GM20000 (cell line): ENCODE measurements at places on chromosomes 11 and 22.

- DNase-seq = peak; percentile 78
These were observed 5.3 kb upstream of the INS start for GRCh38 chr11:2166091-2166851.

DNA sequence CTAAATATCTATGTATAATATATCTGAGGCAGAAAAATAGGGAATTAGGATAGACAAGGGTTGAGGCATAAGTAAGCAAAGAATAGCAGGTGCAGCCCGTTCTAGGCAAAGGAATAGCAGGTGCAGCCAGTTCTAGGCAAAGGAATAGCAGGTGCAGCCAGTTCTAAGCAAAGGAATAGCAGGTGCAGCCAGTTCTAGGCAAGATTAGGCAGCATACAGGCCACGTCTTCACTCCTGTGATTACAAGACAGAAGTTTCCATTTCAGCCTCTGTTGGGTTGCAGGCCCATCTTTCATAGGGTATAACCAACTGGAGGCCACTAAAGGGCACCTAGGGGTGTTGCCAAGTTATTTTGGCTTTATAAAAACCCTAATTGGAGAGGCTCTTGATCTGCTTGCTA, 28.8 kb upstream of the CHORDC1 start:
- no peak for DNase-seq

GRCh38 chr11:11095831-11096723, 238.2 kb upstream of the ZBED5 start:
- no peak for DNase-seq

- DNase-seq = peak; percentile 60
These were observed 3.7 kb downstream of the PDGFB start for GRCh38 chr22:39240831-39241793.

- no peak for DNase-seq
These were observed 245.0 kb downstream of the TBC1D22A start for GRCh38 chr22:47007496-47007895.

DNA sequence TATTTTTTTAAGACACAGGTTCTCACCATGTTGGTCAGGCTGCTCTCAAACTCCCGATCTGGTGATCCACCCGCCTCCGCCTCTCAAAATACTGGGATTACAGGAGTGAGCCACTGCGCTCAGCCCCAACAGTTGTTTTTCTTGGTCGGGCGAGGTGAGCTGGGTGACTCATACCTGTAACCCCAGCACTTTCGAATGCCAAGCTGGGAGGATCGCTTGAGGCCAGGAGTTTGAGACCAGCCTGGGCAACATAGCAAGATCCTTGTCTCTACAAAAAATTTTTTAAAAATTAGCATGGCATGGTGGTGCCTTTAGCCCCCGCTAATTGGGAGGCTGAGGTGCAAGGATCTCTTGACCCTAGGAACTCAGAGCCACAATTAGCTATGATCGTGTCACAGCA, 7.0 kb upstream of the NF2 start:
- no peak for DNase-seq

- no peak for DNase-seq
These were observed 9.7 kb downstream of the DEUP1 start for GRCh38 chr11:93340223-93340622.

DNA sequence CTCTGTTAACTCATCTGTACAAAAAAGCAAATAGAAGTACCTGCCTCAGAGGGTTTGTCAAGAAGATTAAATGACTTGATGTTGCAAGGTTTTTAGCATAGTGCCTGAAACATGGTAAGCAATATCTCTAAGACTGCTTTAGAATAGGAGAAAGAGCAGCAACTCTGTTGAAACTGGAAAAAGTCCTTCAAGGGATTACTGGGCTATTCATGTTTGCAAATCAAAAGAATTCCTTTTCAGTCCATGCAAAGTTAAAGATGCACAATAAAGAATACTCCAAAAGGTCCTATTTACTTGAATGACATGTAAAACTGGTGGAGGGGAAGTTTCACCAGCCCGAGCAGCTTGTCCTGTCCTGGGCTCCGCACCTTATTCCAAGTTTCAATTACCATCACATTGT, 70.6 kb downstream of the C2CD3 start:
- DNase-seq = no peak

GRCh38 chr11:73176145-73176873, 34.2 kb upstream of the FCHSD2 start:
- DNase-seq = no peak

DNA sequence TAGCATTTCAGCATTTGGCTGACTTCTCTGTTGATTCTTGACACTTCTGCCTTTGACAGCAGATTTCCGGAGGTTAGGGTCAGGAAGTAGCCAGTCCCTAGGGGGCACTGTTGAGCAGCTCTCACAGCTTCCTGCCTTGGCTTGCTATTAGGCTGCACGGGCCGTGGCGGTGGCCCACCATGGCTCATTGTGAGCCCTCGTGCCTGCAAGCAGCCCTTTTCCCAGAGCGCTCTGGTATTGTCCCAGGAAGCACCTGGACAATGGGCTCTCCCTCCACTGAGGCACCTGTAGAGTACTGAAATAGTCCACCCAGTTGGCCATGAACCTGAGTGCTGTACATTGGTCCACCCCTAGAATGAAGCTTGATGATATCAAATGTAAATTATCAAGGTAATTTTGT, 100.2 kb upstream of the GAL start:
- DNase-seq = peak; percentile 45

- DNase-seq = no peak
These were observed 57.5 kb upstream of the CD82 start for GRCh38 chr11:44507896-44508445.

GRCh38 chr22:36872866-36873498, 12.2 kb downstream of the NCF4 start:
- DNase-seq = no peak

GRCh38 chr11:101187748-101188147, 58.1 kb upstream of the PGR start:
- DNase-seq = no peak

- no peak for DNase-seq
These were observed 27.7 kb upstream of the TP53I11 start for GRCh38 chr11:44978274-44978960.

GRCh38 chr11:123318623-123319022, 111.4 kb upstream of the GRAMD1B start:
- DNase-seq = no peak

DNA sequence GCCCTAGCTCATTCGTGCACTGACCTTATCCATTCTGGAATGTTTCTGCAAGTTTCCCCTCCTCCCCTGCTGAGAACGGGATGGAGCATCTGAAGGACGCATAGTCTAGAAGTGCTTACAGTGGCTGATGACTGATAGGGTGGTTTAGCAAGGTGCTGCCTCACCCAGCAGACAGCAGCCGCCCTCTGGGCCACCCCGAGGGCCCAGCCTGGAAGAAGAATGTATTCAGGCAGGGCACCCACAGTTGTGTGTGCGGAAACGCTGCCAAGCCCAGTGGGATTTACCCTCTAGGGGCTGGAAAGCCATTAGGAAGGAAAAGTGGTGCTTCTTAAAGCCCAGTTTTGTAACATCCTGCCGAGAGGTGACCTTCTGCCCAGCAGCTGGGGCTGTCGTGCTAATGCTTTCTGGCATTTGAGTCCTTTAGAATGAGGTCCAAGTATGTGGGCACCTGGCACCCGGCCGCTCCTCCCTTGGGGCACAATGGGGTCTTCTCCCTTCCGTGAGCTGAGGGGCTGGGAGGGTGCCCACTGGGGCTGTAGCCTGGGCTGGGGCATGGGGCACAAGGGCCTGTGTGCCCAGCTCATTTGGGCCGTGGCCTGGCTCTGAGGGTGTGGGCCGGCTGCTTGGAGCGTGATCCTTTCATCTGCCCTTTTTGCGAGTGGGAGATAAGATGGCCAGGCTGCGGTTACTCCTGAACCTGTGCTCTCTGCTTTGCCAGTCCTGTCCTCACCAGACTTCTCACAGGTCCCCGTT, 14.4 kb downstream of the FBLN1 start:
- DNase-seq = no peak

GRCh38 chr11:104663190-104664140, 234.8 kb downstream of the CASP12 start:
- no peak for DNase-seq

- no peak for DNase-seq
These were observed 134.7 kb upstream of the KIRREL3 start for GRCh38 chr11:127135256-127135655.

DNA sequence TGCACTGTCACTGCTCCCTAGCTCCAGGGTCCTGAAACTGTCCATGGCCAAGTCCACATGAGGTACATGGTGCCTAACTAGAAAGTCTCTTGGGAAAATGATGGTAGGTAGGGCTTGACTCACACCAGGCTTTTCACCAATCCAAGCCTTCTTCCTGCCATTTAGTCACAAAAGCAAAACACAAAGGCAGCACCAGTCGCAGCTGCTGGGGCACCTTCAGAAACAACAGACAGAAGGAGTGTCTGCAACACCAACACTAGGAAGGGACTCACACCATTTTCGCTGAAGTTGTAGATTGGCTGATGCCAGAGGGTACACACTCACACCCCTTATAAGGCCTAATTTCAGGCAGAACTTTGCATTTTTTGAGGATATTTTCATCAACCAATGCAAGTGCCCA, 55.7 kb downstream of the SYTL2 start:
- no peak for DNase-seq

DNA sequence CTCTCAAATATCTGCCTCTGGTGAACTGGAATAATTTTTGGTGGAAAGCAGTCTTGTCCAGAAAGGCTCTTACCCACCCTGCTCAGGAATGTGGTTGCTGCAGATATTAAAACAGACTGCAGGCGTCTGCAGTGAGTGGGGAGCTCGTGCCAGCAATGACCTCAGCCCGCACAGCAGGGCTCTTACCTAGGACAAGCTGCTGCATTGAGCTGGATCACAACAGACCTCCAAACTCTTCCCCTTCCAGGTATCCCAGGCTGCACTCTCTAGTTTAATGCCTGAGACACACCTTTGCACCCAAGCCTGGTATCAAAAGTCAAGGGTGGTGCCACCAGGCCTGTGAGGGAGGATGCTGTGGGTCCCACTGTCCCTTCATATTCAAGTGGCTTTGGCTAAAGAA, 69.7 kb upstream of the CDON start:
- no peak for DNase-seq

- no peak for DNase-seq
These were observed 44.9 kb downstream of the DSCAML1 start for GRCh38 chr11:117752071-117752470.

GRCh38 chr11:66866511-66866986, 9.7 kb downstream of the LRFN4 start:
- peak; percentile 36 for DNase-seq

- no peak for DNase-seq
These were observed 22.8 kb upstream of the PPFIA1 start for GRCh38 chr11:70247710-70248072.

DNA sequence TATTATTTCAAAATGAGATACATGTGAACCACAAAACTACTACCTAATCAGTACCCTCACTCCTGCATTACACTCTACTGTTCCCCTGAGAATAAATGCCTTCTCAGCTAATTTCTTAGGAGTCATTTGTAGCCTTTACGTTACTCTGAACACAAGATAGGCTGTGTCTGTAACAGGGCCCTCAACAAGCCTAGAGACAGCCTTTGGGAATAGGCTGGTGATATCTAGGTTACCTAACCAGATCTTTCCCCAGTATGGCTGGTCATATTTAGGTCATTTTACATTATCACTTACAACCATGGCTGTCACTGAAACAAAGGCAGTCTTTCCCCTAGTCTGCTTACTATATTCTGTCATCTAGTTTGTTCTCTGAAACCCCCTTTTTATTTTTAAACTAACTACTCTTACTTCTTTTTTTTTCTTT, 14.2 kb downstream of the ATM start:
- DNase-seq = no peak

DNA sequence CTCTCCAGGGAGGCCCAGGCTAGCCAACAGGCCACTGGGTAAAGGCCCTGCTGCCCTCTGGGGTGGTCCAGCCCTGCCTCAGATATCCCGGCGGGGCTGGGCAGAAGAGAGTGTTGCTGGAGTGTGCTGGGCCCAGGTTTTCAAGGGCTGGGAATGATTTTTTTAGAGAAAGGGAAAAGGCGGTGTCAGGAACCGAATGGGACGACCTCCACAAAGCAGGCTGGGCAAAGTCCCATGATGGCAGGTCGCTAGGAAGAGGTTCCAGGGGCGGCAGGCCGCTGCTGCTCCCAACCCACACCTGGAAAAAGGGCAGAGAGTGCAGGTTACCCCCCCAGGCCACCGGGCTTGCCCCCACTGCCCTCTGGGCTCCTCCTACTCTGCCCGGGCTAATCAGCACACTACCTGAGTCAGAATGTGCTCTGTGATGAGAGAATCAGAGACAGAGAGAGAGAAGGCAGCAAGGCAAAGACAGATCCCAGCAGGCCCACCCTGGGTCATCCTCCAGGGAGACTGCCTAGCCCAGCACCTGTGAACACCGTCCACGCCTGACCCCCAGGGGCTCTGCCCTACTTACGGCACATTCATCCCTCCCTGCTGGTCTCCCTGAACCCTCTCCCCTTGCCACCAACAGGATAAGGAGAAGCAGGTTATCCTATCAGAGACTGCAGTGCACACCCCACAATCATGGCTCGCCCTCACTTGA, 4.6 kb downstream of the PATZ1 start:
- DNase-seq = no peak

- DNase-seq = no peak
These were observed 54.8 kb upstream of the MN1 start for GRCh38 chr22:27856386-27856785.

DNA sequence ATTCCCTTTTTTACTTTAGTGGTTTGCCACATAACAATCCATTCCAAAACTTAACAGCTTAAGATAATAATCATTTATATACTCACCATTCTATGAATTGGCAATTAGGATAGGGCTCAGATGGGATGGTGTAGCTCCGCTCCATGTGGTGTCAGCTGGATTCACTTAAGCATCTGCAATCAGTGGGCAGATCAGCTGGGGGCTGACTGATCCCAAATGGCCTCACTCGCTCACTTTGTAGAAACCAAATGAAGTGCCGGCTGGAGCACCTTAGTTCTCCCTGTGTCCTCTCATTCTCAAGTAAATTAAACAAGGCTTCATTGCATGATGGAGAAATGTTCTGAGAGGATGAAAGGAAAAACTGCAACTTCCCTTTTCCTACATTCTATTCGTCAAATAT, 161.4 kb downstream of the WT1 start:
- no peak for DNase-seq

DNA sequence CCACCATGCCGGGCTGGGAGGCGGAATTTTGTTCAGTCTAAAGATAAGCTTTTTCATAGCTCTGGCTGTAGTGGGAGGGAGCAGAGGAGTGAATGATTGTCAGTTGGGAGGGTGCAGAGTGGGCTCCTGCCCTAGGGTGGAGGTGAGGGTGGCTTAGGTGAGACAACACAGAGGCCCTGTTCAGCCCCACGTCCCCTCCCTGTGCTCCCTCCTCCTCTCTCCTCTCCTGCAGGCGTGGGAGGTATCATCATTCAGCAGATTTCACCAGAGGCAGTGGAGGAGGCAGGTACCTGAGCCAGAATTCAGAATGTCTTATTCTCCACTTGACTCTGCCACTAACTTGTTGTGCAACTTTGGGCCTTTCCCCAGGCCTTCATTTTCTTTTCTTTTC, 1.7 kb upstream of the THRSP start:
- DNase-seq = no peak
